ENCODE measurements at places on chromosomes 1 and 21.

- no peak for DNase-seq
Measured at GRCh38 chr1:193700710-193701355, 514.4 kb upstream of the B3GALT2 start.

DNA sequence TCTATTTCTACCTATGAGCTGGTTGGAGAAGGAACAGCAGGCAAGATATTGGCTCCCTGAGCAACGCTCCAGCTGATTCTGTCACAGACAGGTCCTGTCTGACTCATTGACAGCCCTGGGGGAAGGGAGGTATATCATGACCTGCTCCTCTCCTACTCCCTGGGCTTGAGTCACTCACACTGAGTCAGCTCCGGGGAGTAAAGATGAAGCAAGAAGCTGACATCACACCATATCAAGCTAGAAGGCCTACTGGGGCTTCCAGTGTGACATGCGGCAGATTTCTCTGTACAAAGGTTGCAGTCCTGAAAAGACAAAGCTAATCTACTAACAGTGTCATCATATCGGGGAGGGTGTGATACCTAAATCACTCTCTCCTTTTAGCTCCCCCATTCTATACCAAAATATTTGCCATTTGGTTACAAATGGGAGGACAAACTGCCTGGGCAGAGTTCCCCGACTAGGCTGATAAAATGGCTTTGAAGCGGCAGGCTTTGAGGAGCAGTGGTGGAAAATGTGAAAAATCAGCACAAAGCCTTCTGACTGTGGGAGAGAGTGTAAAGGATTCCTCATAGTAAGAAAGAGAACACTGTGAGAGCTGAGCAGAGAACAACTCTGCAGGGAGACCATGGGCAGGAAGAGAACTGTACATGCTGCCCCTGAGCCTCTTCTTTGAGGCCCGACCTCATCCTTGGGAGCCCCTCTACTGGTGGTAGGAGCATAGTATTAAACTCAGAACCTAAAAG lies 15.5 kb downstream of the PI4KB start:
- DNase-seq = no peak

DNA sequence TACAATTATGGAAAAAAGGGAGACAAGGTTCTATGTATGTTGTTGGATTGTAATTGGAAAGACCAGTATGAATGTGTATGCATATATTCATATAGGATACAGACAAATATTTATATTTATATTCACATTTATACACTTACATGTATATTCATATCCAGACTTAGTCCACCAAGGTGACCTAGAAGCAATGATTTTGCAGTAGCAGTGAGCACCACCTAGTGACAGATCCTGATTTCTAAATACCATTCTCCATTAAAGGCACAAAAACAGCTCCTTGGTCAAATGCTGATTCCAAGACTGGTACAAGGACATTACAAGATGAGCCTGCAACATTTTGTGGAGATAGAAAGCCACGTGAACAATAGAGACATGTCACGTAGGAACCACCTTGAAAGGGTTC lies 153.4 kb downstream of the SDCCAG8 start:
- DNase-seq = no peak

- DNase-seq = no peak
Measured at GRCh38 chr1:210132582-210132981, 100.0 kb upstream of the SERTAD4 start.

DNA sequence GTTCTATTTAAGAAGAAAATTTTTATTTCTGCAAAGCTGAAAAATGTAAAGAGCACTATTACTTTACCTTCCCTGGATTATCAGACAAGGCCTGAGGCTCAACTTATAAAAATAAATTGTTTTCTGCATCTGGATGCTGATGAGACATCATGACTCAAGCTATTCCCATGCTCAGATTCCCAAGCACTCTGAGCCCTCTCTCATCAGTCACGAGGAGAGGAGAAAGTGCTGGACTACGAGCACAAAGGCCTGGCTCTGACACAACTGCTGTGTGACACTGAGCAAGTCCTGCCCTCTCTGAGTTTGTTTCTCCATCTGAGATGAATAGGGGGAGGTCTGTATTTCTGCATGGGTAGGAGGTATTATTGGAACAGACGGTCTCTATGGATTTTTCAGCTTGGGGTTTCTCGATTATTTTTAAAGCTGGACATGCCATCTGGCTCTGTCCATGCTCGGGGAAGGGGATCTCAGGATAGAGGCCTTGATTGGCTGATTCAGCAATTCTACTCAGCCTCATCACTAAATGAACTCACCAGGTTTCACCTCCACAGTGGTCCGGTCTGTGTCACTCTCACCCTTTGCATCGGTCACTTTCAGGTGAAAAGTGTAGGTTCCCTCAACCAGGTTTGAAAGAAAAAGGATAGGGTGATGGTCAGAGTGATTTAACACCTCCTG lies 107.7 kb downstream of the KIAA0319L start:
- DNase-seq = peak; percentile 73

Data from WERI-Rb-1 (cell line).